Activated naive CD8-positive, alpha-beta T cell treated with anti-CD3 and anti-CD28 coated beads, Interleukin-2, amount 10 ng/mL, durations not matched to agents 7 days and 5 days (primary cell): ENCODE measurements at places on chromosomes 1 and 21. TPM values are rescaled to one million over a fixed set of nuclear protein-coding genes. Genes with fewer than 3 reads are reported as not detected.

The SPATA46 gene
- not detected for total RNA-seq

The FCRL6 gene
- total RNA-seq, result 6.0 TPM

The SLC9C2 gene
- not detected for total RNA-seq

The NBPF10 gene
- total RNA-seq, result 1.5 TPM

The KCNN3 gene
- 0.06 TPM for total RNA-seq

The ITLN1 gene
- not detected for total RNA-seq

The CCDC27 gene
- total RNA-seq, result not detected

The FNDC5 gene
- total RNA-seq, result not detected

The UMODL1 gene
- total RNA-seq, result 0.26 TPM

The TMPRSS15 gene
- total RNA-seq, result not detected

The GDAP2 gene
- total RNA-seq, result 23.5 TPM

The PLA2G2C gene
- total RNA-seq, result not detected

The S100A7 gene
- total RNA-seq, result not detected

The LINGO4 gene
- total RNA-seq, result 0.14 TPM

The SIPA1L2 gene
- 1.1 TPM for total RNA-seq

The NHLH1 gene
- 0.43 TPM for total RNA-seq

The PBX1 gene
- total RNA-seq, result 0.51 TPM

The F5 gene
- total RNA-seq, result 1.3 TPM

The FCRL2 gene
- total RNA-seq, result not detected
